ENCODE measurements at places on chromosomes 3 and 15.

DNA sequence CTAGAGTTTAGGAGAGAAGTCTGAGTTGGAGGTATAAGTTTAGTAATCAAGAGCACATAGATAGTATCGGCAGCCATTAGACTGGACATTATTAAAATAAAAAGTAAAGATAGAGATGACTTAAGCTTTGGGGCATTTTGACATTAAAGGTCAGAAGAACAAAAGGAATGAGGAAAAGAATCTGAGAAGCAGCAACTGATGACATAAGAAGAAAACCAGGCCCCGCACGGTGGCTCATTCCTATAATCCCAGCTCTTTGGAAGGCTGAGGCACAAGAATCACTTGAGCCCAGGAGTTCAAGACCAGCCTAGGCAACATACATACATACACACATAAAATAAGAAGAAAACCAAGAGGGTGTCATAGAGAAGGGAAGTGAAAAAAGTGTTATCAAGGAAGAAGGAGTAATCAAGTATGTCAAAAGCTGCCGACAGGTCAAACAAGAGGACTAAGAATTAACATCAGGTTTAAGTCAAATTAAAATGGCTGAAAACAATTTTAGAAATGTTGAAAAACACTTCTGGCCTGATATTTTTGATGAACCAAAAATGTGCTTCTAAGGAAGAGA, 38.9 kb downstream of the ACAP2 start:
- DNase-seq = no peak

GRCh38 chr15:63436341-63436740, 54.7 kb upstream of the CA12 start:
- DNase-seq = no peak

DNA sequence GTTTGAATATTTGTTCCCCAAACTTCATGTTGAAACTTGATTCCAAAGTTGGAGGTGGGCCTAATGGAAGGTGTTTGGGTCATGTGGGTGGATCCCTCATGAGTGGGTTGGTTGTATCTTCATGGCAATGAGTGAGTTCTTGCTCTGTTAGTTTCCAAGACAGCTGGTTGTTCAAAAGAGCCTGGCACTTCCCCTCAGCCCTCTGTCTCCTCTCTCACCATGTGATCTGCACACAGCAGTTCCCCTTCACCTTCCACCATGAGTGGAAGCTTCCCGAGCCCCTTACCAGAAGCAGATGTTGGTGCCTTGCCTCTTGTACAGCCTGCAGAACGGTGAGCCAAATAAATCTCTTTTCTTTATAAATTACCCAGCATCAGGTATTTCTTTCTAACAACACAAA, 327.1 kb upstream of the SLCO3A1 start:
- no peak for DNase-seq

DNA sequence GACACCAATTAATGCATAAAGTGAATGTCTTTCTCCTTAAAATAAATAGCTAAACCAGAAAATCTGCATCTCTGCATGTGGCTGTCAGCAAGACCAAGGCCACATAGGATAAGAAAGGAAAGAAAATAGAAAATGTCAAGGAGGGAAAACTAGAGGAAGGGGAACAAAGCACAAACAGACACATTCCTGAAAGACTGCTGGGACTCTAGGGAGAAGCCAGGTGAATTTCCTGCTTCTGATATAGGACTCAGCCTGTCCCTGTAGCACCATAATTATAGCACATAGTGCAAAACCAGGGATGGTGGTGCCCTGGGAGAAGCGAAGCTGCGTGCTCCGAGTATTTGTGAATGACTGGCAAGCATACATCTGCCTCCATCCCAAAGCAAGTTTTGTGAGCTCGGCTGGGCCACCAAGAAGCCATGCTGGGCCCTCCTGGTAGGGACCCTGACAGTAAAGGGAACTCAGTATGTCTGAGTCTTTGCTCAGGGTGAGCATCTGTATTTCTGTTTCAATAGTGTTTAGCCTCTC, 14.2 kb downstream of the FSTL1 start:
- DNase-seq = no peak

DNA sequence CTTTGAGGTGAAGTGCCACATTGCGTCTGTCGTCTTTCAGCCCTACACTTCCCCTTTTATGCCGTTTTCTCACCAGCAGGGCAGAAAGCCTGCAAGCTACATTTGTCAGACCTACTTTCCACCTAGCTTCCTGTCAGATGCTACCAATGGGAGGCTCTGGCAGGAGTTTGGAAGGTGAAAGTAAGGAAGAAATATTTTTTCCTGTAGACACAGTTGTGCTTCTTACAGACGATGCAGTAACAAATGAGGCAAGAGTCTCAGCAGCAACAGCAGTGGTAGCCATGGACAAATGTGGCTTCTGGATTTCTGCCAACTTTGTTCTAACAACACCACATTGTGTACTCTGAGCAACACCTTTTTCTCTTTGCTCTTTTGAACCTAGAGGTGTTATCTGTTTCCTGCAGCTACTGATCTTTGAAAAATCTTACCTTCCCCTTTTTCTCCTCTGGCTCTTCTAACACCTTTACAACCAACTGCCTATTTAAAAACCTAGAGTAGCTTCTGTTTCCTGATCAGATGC, 70.6 kb upstream of the STT3B start:
- DNase-seq = no peak

Measured in H54 (cell line).